ENCODE measurements at places on chromosomes 12 and 14.

- DNase-seq, result no peak
Measured at GRCh38 chr12:92604786-92605185, 98.0 kb upstream of the PLEKHG7 start.

GRCh38 chr14:56862836-56863235, 52.6 kb upstream of the OTX2 start:
- no peak for DNase-seq

DNA sequence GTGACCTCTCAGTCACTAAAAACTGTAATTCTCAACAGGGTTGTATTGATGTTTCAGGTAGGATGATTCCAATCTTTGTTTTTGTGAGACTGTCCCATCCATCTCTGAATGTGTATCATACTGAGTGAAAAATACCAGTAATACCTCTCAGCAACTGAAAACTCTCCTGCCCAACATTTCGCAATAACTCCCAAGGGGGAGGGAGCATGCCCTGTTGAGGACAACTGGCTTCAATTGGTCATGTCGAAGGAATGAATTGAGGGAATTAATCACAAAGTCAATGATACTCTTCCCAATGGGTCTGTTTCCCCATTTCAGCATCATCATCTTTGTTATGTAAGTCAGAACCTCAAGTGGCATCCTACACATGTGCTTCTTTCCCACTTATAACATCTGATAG, 102.4 kb upstream of the E2F7 start:
- no peak for DNase-seq

GRCh38 chr14:51430633-51431032, 190.6 kb downstream of the TMX1 start:
- no peak for DNase-seq

DNA sequence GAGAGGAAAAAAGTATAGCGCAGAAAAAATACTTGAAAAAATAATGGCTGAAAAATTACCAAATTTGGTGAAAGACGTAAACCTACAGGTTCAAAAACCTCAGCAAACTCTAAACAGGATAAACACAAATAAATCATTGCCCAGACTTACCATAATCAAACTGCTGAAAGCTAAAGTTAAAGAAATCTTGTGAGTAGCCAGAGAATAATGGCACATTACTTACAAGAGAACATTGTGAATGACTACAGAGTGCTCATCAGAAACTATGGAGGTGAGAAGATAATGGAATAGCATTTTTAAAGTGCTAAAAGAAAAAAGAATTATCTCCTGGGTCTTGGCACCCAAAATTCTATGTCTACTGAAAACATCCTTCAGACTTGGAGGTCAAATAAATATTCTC, 36.0 kb downstream of the ATF1 start:
- DNase-seq, result no peak

- no peak for DNase-seq
Measured at GRCh38 chr14:72699852-72700257, 194.0 kb downstream of the DPF3 start.

GRCh38 chr12:62006076-62006732, 254.0 kb upstream of the USP15 start:
- DNase-seq, result no peak

- peak; percentile 15 for DNase-seq
Measured at GRCh38 chr12:51183816-51184215, 10.9 kb upstream of the TFCP2 start.

GRCh38 chr12:47121146-47121545, 41.4 kb upstream of the AMIGO2 start:
- no peak for DNase-seq

- no peak for DNase-seq
Measured at GRCh38 chr12:128586451-128587029, 237.2 kb downstream of the SLC15A4 start.

All from PC-9 (cell line).